ENCODE measurements at places on chromosomes 12 and 14. TPM values are rescaled to one million over a fixed set of nuclear protein-coding genes. Genes with fewer than 3 reads are reported as not detected.

The STON2 gene
- 0.08 TPM for total RNA-seq

DNA sequence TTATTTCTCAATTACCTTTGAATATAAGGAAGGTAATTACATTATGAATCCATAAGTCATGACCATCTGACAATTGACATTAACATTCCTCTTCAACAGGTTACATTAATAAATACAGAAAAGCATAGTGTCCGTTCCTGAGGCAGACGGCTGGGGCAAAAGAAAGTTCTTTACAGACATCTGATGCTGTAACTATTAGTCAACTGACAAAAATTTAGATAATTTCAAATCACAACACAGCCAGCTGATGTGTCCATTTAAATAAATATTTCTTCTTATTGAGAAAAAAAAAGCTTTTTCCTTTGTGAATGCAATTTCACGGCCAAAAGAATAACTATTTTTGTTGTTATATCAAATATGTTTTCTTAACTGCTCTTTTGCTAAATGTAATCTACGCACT lies 9.2 kb upstream of the PYROXD1 start:
- no peak for DNase-seq

DNA sequence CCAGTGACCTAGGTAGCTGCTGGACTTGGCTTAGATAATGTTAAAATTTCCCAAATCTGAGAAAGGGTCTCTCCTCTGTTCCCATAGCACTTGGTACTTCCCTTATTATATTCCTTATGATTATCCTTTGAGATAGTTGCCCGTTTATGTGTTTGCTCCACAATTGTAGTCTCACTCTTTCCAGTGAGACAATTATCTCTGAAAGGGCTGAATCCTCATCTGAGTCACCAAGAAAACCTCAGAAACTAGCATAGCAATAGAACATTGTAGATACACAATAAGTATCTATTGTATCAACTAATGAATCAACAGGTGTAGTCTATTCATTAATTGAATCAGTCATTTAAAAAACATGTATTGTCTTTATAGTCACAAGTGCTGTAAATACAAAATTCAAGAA lies 119.1 kb upstream of the FAR2 start:
- DNase-seq, result no peak

DNA sequence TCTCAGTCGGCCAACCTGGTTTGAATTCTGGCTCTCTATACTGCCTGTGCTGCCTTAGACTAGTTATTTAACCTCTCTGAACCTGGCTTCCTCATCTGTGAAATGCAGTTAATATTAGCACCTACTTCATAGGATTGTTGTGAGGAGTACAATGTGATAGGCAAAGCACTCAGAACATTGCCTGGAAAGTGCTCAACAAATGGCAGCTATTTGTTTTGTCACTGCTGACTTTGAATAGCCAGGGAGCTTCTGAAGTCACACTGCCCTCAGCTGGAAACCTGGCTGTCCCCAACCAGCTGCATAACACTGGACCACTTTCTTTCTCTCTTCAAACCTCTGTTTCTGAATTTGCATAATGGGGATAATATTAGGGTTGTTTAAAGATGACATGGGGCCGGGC lies 9.6 kb downstream of the TMEM30B start:
- no peak for DNase-seq

The ISCU gene
- 135 TPM for total RNA-seq

The CIROP gene
- total RNA-seq, result not detected

- no peak for DNase-seq
Observed at GRCh38 chr14:29098656-29099055, 332.1 kb downstream of the FOXG1 start.

All from SJSA1 (cell line).